ENCODE measurements at places on chromosomes 1 and 21. TPM values are rescaled to one million over a fixed set of nuclear protein-coding genes. Genes with fewer than 3 reads are reported as not detected.

DNA sequence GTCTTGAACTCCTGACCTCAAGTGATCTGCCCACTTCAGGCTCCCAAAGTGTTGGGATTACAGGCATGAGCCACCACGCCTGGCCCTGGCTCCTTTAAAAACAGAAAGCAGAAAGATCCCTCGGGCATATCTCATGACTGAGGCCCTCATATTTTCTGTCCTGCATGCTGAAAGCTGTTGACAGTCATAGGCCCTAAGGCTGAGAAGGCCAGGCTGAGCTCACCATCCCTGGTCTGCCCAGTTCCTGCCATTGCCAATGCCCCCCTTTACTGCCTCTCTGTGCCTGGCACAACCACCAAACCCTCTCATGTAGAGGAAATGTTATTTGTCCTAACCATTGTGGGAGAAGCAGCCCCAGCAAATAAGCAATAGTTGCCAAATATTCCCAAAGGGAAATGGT lies 12.7 kb downstream of the CD34 start:
- DNase-seq: no peak

Gene ADAMTS4
- polyA plus RNA-seq: 2.7 TPM

GRCh38 chr1:4603295-4604110 lies 50.9 kb upstream of the AJAP1 start:
- DNase-seq: no peak

Gene CRYBG2
- 12.9 TPM for polyA plus RNA-seq

Gene ARHGAP29
- polyA plus RNA-seq: 24.9 TPM

All from testis (tissue), 5 donors.